ENCODE measurements at places on chromosomes 6 and 20.

- no peak for DNase-seq
Observed at GRCh38 chr6:144353871-144354314, 68.8 kb downstream of the UTRN start.

DNA sequence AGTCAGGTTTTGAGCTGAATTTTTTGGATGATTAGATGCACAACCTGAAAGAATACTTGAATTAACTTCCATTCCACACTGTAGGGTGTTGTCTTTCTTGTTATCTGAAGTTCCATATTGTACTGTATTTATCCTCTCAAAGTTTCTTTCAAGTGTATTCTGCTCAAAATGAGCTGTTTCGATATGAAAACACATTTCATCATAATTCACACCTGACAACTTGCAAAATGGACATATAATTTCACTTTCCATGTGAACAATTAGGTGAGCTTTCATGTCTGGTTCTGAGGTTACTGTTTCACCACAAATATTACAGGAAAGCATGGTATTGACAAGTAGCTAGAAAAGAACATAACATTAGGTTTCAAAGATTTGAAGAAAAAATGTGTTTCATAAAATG lies 1.7 kb downstream of the ZUP1 start:
- DNase-seq = no peak

GRCh38 chr6:14501240-14501639 lies 383.7 kb downstream of the CD83 start:
- DNase-seq = no peak

- no peak for DNase-seq
Observed at GRCh38 chr6:15877231-15877630, 214.4 kb upstream of the DTNBP1 start.

DNA sequence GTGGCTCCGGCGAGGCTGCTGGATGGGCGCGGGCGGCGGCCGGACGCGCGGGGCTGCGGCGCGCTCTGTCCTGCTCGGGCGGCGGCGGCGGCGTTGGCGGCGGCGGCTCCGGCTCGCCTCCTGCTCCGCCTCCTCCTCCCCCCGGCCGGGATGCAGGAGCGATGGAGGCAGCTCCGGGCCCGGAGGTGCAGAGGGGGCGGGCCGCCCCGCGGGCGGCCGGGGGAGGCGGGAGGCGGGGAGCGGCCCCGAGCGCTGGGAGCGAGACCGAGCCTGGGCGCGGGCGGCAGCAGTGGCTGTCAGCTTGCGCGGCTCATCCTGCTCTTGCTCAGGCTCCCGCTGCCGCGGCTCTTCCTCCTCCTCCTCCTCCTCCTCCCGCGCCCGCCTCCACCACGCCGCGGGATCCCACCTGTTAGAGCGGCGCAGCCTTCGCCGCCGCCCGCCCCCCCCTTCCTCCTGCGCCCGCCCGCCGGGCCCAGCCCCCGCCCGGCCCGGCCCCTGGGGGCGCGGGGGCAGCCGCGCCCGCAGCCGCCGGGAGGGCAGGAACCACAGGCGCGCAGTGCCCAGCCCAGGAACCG lies at the start of gene NOL4L:
TSS of gene NOL4L (minus strand) at position 323 of the 575 bp plus-strand sequence. CDS start 443 bp downstream, outside the sequence.
- no peak for DNase-seq

DNA sequence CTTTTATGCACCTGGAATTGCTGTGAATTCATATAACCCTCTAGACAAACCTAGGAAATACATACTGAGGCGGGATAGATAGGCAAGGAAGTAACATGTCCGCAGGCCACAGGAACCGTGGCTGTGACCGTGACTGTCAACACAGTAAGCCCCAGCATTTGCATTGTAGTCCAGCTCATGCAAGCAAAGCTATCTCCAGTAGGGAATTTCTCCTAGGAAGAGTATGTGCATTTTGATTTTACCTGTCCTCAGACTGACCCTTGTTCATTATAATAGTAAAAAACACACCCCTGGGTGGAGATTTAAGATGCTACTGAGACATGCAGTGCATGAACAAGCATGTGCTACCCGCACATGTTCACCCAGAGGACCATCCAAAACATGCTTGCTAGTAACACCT lies 30.5 kb upstream of the RIMS4 start:
- DNase-seq = no peak

DNA sequence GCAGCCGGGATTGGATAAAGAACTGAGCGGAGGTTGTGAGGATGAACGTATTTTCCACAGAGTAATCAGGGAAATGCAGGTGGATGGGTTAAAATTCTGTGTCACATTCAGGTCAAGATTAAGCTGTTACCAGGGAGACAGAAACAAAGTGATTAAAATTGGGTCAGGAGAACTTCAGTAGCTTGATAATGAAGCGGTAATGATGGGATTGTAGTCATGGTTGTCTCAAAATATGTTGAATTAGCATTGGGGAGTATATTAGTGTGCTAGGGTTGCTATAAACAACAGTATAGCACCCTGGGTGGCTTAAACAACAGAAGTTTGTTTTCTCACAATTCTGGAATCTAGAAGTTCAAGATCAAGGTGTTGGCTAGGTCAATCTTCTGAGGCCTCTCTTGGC lies 155.5 kb downstream of the GJA1 start:
- no peak for DNase-seq

DNA sequence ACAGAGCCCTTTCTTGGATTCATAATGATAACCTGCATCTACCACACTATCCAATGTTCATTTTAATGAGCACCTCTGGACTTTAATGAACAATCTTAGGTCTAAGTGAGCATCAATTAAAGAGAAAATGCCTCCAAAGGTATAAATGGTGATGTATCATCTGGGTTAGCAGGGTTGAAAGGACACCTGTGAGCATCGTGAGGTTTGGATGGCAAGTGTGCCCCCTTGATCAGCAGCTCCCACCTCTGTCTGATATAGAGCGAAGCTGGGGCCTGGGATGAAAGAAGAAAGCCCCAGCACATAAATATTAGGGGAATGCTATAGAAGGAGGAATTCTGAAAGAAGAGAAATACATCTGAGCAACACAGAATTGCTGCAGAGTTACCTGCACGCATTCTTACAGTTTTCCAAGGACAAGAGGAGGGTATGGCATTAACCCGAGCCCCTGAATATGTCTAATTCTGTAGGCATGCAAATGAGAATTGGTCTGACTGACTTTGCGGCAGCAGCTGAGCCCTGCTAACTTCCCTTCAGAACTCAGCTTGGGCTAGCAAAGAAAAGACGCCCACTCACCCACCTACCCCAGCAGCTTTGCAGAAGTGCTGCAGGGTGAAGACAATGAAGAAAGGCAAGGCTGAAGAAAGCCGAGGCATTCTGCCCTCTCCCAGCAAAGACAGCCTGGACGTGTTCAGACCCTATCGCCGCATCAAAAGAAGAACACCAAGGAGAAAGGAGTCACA lies 136.2 kb downstream of the GMPR start:
- DNase-seq = no peak

DNA sequence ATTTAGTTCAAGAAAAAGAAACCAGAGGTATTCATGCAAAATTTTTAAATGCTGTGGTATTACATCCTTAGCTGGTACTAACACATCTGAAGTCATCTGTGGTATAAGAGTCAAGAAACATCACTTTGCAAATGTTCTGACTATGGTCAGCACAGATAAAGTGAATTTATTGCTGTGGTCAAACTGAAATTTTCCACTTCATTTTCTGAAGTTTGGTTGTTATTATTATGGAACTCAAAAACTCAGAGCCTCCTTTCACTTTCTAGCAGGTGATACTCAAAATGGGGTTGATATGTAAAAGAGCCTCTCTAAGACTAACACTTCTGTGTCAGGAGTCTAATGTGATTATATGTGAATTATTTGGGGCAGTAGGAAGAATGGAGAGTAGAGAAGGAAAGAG lies 257.8 kb downstream of the RNGTT start:
- DNase-seq = no peak

- DNase-seq = no peak
Observed at GRCh38 chr6:142387997-142388815, 86.4 kb downstream of the ADGRG6 start.

DNA sequence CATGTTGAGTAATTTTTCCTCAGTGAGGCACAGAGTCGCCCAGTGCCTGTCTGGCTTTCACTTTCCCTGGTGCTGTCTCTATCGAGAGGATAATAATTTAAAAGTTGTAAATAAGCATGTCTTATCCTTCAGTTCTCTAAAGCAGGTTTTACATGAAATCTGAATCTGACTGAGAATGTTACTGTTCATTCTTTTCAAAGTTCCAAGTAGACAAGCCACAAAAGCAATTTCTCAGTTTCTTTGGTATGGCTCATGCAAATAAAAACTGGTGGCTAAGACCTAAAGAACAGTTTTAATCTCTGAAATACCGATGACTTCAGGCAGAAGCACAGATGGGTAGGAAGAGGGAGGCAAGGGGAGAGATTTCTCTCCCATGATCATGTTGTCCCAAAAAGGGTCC lies 87.6 kb upstream of the GCM1 start:
- DNase-seq = no peak

DNA sequence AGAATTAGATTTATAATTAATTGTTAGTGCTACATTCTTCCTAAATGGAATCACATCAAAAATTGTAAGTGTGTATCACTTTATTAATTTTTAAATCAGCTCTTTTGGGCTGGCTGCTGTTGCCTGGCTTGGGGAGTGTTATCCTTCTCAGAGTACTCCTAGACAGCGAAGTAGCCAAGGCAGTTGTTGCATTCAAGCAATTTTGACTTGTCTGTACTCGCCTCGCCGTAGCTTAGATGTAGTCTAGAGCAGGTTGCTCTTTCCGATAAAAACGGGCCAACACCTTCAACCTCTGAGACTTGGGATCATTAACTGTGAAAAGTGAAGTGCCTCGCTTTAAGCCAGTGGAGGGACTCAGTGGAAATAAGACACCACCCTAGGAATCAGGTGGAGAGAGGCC lies 151.3 kb downstream of the FARS2 start:
- DNase-seq = no peak

DNA sequence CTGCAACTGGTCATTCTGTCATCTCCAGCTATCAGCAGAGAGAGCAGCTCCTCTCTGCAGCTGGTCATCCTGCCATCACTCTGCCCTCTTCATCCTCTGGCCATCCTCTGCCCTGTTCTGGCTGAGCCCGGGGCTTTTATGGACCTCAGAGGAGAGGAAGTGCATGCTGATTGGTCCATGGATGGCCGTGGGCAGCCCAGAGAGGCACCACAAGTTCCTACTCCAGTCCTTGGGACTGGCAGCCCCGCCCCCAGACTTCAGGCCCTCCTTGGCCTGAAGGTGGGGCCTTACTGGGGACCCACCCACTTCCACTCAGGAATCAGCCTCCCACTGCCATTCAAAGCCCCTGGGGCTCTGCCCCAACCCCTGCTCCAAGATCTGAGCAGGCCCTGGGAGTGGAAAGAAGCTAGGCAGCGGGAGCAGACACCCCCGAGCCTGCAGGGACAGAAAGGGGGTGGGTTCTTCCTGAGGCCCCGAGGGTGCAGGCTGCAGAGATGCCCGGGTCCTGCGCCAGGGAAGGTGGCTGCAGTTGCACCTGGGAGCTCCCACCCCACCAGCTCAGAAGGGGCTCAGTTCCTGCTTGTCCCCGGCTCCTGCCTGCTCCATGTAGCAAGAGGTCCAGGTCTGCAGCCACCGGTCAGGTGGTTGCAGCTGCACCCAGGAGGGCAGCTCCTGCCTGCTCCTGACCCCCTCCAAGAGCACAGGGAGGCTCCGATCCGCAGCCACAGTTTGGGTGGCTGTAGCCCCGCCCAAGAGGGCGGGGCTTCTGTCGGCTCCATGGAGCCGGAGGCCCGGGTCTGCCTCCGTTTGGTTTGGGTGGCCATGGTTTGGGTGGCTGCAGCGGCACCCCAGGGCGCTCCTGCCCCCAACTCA lies 34.1 kb upstream of the HMGA1 start:
- DNase-seq = no peak

DNA sequence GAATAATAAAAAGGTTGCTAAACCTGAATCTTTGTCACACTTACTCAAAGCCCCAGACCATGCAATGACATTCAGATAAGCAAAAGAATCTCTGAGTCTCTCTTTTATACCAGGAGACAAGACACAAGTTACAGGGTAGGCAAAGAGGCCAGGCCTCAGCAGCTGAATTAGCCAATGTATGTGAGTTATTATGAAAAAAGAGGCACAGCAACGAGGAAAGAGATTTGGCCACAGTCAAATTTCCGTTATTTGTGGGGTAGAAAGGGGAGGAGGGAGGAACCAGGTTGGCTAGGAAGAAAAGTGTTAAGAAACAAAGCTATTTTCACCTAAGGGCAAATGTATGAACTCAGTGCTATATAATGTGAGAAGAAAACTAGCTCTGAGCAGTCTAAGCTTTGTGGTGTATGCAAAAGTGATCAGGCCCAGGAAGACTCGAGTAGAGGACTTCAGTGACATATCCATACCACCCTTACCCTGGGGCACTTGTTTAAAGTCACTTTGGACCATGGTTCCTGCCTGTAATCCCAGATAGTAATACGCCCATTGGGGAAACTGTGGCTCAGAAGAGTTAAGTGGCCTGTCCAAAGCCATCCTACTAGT lies 19.1 kb downstream of the IPCEF1 start:
- DNase-seq = no peak

- no peak for DNase-seq
Observed at GRCh38 chr6:22888163-22888752, 318.9 kb downstream of the HDGFL1 start.

DNA sequence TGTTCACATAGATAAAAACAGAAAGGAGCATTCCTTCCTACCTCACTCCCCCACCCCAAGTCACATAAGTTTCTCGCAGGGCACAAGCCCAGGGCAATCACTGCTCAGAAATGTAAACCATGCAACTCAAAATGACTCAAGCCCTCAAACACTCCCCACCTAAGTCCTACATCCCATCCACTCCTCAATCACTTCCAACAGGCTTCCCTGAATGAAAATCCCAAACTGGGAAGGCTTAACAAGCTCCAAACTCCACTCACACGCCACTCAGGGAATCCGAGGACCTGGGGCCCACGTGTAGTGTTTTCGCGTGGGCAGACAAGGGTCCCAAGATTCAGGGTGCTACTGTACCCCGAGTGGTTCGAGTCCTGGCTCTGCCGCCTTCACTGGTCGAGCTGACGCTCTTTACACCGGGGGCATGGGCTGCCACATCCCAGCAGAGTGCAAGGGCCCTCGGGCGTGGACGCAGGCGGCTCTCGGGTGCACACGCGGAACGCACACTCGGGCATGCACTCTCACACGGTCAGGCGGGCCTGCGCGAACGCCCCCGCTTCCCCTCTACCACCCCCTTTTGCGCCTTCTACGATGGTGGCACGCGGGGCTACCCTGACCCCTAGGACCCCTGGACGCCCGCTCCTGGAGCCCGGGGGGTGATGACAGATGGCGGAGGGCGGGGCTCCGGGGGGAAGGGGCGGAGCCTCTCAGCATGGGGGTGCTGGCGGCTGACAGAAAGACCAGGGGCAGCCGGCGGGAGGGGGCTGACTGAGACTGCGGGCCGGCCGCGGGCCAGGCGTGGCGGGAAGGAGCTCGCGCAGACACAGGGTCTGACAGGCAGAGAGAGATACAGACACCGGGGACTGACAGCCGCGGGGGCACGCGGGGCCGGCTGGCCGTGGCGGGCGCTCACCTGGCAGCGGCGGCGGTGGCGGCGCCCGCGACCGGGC lies 657 bp downstream of the ZHX3 start:
- no peak for DNase-seq

Measured in glomerular endothelial cell (primary cell).